Epithelial cell of esophagus (primary cell): ENCODE measurements at places on chromosomes 12 and 14.

DNA sequence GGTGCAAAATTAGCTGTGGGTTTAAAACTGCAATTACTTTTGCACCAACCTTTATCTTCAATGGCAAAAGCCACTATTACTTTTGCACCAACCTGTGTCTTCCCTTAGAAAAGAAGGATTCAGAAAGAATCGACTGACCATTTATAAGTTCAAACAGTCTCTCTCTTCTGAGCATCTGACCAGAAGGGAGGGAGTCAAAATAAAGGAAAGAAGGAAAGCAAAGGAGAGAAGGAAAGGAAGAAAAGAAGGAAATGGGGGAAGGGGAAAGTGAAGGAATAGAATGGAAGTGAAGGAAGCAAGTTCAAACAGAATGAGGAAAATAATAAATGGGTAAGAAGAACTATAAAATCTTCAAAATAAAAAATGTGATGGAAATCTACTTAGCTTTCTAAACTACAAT lies 57.8 kb downstream of the KDM5A start:
- no peak for DNase-seq

DNA sequence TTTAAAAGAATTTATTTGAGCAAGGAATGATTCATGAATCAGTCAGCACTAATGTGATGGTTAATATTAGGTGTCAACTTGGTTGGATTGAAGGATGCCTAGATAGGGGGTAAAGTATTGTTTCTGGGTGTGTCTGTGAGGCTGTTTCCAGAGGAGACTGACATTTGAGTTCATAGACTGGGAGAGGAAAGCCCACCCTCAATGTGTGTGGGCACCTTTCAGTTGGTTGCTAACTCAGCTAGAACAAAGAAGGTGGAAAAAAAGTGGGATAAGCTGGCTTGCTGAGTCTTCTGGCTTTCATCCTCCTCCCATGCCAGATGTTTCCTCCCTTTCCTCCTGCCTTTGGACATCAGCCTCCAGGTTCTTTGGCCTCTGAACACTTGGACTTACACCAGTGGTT lies 47.2 kb downstream of the TESPA1 start:
- DNase-seq: peak; percentile 24

DNA sequence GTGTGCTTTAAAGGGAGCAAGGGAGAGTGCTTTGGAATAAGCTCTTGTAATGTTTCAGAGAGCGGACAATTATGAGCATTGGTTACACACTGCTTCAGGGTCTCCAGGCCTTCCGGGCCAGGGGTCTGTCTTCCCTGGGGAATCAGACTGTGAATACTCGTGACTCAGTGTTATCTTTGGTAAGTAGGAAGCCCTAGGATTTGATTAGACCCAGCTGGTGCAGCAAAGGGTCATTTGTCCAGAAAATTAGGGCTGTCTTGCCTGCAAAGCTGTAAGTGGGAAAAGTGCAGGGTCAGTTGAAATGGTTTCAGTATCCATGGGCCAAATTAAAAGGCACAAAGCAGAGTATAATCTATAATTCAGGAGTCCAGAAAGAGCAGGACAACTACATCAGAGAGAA lies 475.6 kb downstream of the MED13L start:
- no peak for DNase-seq

DNA sequence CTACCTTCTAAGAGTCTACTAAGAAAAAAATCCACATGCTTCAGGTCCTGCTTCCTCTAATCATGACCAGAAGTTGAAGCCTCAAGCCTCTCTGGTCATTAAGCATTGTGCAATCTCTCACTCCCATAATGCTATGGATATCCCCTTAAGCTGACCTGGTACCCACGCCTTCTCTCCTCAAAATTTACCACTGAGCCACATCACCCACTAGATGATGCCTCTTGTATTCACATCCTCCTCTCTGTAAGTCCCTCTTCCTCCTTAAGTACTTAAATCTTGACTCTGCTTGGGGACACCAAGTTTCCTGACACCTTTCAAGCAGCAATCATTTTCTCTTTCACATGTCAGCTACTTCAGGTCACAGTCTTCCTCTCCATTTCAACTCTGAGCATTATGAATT lies 9.8 kb downstream of the GALNT4 start:
- DNase-seq: no peak

GRCh38 chr14:75229661-75230139 lies 48.9 kb upstream of the FOS start:
- DNase-seq: peak; percentile 68

DNA sequence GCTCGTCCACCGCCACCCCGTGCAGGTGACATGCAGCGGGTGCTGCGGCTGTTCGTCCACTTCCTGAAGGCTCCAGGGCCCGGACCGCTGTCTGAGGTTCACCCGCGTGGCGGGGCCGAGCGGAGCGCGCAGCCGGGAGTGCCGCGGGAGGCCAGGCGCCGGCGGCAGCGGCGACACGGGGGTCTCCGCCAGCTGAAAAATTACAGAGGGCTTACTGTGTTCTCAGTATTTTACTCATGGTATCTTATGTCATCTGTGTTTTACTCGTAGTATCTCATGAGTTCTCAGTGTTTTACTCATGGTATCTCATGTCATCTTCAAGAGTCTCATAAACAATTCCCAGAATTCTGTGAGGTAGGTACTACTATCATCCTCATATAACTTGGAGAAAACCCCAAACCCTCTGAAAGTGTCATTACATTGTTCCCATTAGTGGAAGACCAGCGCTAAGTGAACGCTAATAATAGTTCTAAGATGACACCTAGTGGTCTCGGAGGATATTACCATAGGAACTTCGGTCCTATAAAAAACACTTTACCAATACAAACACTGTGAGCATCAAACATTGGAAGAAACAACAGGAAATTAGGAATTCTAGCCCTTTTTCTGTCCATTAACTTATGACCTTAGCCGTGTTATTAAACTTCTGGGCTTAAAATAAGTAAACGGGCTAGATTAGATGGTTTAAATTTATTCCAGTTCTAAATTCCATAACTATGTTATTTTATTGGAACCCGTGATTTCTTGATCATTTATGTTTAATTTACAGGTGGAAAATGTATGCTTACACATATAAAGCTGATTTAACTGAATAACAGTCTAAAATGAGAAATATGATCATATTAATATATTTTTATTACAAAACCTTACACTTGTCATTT lies 32.4 kb downstream of the AK7 start:
- peak; percentile 75 for DNase-seq

DNA sequence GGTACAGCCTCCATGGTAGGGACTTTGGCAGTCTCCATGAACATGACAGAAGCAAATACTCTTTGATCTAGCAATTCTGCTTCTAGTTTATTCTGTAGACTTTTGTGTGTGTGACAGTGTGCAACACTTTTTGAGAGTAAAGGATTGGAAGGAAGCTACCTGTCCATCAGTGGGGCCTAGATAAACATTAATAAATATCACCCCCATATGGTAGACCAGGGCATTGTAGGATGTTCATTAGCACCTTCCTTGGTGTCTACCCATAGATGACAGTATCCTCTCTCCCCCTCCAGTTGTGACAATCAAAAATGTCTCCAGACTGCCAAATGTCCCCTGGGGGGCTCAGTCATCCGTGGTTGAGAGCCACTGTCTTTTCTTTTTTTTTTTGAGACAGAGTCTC lies 10.8 kb downstream of the SNRNP35 start:
- DNase-seq: no peak

- DNase-seq: no peak
These were observed 7.5 kb downstream of the PSMC1 start for GRCh38 chr14:90263748-90264449.

- DNase-seq: no peak
These were observed 242.3 kb upstream of the PDZRN4 start for GRCh38 chr12:40945772-40946171.

DNA sequence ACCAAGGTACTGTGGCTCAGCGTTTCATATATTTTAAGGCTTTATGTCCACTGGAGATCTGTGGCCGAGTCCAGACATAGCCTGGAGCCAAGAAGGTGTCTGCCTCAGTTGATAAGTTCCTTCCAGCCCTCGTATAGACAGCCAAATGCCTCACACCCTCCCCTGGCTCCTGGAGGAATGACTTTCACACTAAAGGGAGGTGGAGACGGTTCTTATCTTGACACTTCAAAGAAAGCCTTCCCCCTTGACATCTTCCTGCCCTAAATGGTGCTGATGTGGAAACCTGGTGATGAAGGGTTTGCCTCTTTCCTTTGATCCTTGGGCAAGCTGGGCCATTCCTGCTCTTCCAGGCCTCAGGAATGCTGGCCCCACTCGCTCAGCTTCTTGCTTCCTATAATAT lies 474.8 kb upstream of the TBX3 start:
- no peak for DNase-seq

DNA sequence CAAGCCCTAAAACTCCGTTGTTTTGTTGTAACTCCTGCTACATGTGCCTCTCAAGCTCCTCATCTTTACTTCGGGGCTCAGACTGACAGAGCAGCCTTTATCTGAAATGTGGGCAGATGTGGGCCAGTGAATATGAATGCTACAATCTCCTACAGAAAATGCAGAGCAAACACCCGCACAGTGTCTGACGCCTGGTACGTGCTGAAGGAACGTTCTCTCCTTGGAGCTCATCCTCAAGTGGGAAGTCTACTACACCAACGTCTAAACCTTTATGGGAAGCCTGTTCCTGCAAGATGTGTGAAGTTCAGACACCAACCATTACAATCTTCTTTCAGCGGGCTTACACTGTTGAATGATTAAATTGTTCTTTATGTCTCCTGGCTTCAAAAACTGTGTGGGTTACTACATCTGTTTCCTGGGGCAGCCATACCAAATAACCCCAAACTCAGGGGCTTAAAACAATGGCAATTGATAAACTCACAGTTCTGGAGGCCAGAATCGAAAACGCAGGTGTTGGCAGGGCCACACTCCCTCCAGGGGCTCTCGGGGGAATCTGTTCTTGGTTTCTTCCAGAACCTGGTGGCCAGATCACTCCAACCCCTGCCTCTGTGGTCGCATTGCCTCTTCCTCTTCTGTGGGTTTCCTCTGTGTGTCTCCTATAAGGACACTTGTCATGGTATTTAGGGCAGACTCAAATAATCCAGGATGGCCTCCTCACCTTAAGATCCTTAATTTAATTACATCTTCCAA lies 179.7 kb upstream of the PLXNC1 start:
- no peak for DNase-seq

DNA sequence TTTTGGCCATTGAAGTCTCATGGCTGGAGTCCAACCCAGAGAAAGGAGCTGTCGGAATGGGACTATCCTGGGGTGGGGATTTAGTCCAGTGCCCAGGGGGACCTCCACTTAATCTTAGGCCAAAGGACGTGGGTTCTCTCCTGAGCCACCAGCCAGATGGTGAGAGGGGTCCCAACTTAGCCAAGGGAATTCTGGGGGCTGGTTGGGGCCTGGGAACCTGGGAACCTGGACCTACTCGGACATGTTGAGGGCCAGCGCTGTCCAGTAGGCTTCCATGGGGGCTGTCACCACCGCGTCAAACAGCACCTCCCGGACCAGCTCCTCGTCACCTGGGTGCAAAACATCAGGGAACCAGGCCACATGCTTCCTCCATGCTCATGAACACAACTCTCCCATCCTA lies 33.4 kb downstream of the LRTM2 start:
- DNase-seq: no peak

GRCh38 chr14:102538602-102539543 lies 29.3 kb upstream of the ANKRD9 start:
- DNase-seq: no peak

DNA sequence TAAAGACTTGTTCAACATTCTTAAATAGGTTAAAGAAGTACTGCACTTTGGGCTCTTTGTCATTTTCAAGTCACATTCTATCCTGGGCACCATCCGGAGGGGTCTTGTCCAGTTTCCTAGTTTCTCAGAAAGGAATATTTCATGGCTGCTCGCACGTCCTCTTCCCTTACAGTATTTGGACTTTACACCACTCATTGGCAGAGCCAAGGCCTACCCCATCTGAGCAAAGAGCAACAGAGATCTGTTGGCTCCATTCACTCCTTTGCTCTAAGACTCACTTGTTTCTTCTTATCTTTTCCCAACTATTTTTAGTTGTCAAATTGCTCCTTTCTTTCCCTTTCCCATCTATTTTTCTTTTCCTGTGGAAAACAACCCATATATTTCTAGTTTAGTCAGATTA lies 118.2 kb downstream of the CRADD start:
- DNase-seq: no peak

GRCh38 chr12:53994264-53995001 lies 5.5 kb upstream of the HOXC9 start:
- DNase-seq: no peak

DNA sequence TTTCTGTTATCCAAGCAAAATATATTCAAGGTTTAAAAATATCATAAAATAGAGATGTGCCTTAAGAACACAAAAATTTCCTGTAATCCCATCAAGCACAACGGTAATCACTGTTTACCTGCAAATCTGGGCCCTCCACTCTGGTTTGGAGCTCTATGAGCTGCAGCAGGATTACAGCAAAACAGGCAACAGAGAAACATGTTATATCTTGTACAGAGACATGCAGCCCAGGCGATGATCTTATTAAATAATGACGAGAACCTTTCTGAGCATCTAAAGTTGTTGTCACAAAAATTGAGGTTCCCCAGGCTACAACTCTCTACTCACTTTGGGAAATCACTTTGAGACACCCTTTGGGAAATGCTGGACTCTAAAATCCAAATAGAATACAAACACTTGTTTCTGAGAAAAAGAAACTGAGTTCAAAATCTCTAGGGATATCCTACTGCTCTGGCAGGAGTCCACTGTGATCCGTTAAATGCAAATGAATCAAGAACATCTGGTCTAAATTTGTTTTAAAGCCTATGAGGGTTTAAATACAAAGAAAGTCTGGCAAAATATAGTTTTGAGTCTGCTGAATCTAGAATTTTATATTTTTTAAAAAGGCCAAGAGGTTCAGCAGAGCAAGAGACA lies 36.3 kb downstream of the STON2 start:
- peak; percentile 69 for DNase-seq

GRCh38 chr14:68874746-68875155 lies 81.9 kb upstream of the ZFP36L1 start:
- DNase-seq: no peak

DNA sequence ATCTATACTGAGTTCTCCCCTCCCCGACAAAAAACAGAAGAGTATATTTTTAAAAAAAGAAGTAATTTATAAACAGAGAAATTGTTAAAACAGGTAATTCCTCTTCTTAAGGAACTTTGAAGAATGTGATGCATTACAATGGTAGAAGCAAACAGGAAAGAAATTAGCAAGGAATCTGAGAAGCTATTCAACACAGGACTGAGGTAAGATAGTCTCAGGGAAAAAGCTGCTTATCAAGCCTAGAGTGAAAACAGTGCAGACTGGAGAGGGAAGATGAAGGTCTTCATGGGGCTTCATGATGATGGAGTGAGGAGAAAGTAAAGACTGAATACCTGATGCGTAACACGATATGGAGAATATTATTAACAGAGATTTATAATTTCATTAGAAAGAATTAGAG lies 880.0 kb downstream of the SLC16A7 start:
- no peak for DNase-seq

GRCh38 chr14:85075694-85076476 lies 454.1 kb upstream of the FLRT2 start:
- DNase-seq: peak; percentile 57

GRCh38 chr12:132771126-132771838 lies 9.7 kb upstream of the ANKLE2 start:
- DNase-seq: no peak
